Left lobe of liver (tissue), 2 donors: ENCODE measurements at places on chromosomes 4 and X.
A peak's percentile ranks its signal among the peaks of the same experiment; 100 is the strongest.

GRCh38 chr4:8724436-8725070, 132.0 kb downstream of the CPZ start:
- DNase-seq: peak; percentile 27

DNA sequence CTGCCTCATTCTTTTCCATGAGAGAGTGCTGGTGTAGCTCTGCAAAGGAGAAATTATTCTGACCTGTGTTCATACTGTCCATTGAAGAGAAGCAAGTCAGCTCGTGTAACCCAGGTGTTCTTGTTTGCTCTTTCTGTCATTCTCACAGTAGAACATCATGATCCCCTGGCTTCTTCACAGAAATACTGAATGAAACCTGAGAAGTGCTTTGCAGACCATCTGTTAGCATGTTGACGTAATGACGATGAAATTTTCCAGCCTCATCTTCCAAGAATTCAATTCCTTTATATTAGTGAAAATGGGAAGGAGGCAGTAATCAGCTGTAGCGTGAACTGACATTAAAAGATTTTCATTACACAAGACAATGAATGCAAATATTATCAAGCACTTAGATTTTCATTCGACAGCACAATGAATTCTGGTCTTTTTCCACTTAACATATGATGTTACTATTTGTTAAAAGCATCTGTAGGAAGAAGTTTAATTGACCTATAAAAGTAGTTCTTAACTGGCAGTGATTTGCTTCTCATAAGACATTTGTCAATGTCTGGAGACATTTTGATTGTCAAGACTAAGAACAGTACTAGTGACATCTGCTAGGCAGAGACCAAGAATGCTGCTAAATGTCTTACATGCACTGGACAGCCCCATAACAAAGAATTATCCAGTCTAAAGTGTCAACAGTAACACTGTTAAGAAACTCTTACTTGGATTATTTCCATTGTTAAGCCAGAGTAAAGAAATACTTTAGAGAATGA, 246.3 kb downstream of the BANK1 start:
- no peak for DNase-seq

GRCh38 chrX:132092439-132093065, 35.3 kb downstream of the FRMD7 start:
- peak; percentile 51 for DNase-seq

- no peak for DNase-seq
These were observed 125.0 kb upstream of the EDNRA start for GRCh38 chr4:147355847-147356246.

DNA sequence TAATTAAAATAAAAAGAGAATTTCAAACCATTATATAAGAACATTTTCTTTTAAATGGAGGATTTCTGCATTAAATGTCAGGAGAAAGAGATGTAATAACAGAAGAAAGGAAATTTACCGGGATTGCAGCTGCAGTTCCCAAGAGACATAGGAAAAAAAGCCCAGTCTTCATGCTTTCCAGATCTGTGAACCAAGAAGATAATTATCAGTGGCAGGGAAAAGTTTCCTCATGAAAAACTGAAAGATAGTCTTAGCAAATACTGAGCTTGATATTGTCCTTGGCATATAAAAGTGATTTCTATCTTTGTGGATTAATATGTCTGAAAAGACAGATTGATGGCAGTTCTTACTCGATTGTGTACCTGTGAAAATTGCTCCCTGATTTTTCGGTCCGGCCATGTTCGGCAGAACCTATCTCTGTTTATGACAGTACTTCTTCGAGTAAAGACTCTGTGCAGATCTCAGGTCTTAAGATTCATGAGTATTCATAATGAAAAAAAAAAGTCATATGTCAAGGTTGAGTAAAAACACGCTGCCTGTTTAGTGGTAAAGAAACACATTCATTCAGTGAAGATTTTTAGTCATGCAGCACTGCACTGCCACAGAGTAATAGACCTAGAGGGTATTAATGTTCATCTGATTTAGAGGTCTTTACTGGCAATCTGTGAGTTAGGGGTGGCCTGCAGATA, 29.6 kb downstream of the SPARCL1 start:
- DNase-seq: no peak

GRCh38 chr4:2217726-2218125, 24.2 kb downstream of the HAUS3 start:
- no peak for DNase-seq

- no peak for DNase-seq
These were observed 34.9 kb upstream of the NFKB1 start for GRCh38 chr4:102466298-102466697.

GRCh38 chr4:105911426-105911825, 16.2 kb downstream of the NPNT start:
- DNase-seq: no peak

GRCh38 chr4:14364953-14365536, 637.2 kb upstream of the CPEB2 start:
- DNase-seq: no peak
